ENCODE measurements at places on chromosomes 3 and 15.

DNA sequence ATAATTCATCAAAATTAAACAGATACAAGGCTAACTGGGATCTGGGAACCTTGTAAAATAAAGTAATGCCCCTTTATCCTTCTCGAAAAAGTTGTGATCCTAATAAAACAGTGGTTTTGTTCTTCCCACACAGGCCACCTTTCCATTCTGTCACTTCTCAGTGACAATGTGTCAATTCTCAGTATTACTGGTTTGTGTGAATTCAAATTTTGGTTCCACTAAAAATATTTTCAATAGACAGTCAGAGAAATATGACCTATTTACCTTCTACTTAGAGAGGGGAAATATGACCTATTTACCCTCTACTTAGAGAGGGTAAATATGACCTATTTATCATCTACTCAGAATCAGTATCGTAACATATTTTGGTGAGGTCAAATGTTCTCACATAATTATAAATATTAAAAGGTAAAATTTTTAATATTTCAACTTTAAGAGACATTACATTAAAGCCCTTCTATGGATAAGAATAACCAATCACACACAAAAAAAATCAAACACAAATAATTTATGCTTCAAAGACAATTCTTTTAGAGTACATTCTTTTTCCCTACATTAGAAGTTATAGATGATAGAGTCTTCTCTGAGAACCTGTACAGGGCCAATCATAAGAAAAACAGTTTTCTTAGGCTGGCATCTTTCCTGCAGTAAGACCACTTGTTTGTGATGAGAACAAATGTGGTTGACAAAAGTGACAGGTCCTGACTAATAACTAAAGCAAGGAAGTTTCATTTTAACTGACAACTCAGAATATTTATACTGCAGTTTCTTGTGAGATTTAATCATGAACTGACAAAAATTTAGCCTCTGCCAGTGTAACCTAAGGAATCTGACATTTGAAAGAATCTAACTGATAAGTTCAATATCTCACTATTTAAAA, 323.3 kb downstream of the DIPK2A start:
- no peak for DNase-seq

GRCh38 chr3:45537616-45537969, 57.0 kb upstream of the LIMD1 start:
- DNase-seq, result no peak

GRCh38 chr3:30342318-30343060, 263.9 kb upstream of the TGFBR2 start:
- DNase-seq, result peak; percentile 95

- peak; percentile 85 for DNase-seq
Observed at GRCh38 chr3:123813876-123814275, 70.3 kb downstream of the MYLK start.

DNA sequence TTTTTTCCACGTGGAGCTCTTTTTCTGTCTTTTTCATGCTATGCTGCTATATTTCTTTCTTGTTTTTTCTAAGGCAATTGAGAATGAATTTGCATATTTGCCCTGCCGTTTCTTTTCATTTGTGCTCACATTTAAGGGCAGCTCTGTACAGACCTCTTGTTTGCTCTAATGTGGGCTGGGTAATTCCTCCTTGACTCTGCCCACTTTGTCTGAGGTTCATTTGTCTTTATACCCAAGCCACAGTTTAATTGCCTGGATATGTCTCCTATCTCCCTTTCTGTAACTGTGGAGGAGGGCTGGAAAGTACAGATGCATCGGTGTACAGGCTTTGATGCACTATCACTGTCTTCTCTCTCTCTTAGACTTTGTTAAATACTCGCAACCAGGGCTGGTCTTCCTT, 195.9 kb downstream of the EPHB1 start:
- DNase-seq, result no peak

DNA sequence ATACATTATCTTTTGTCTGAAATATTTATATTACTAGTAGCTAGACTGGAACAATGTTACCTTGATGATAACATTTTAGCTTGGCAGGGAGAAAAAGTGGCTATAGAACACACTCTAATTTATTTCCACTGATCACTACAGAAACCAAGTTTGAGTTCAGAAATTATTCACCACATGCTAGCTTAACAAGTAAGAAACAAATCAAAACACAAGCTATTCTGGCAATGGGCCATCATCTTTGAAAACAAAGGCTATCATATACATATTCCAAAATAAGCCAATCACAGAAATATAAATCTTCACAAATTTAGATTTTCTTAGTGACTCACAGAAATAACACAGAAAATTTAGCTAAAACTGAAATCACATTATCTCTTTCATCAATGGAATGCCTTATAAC, 17.1 kb downstream of the AQR start:
- peak; percentile 5 for DNase-seq

GRCh38 chr3:46375218-46375617, 4.5 kb downstream of the CCR5 start:
- DNase-seq, result no peak

DNA sequence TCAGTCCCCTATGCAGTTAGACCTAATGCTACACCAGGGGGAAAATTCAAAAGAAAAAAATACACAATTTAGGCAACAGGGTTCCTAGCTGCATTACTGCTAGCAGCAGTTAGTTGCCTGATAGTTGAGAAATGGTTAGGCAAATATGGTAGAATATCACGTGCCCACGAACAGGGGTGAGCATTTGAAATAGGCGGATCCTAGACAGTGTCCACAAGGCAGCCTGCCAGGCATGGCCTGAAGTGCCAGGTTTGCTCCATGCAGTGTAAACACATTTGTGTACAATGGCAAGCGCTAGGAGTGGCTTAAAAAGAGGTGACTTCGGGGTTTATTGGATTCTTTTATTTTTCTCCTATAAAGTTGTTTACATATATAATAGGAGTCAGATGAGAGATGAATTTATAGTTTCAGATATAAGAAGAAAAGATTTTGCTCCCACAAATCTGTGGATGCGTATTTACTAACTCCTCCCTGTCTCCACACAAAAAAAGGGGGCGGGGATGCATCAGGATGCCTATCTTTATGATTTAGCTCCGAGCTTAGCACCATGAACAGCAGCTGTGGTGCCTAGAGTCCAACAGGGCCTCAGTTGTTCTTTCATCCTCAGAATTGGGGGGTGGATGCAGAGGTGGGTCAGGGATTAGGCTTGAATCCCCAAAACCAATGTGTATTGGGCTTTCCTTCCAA, 3.9 kb upstream of the TGM4 start:
- no peak for DNase-seq

DNA sequence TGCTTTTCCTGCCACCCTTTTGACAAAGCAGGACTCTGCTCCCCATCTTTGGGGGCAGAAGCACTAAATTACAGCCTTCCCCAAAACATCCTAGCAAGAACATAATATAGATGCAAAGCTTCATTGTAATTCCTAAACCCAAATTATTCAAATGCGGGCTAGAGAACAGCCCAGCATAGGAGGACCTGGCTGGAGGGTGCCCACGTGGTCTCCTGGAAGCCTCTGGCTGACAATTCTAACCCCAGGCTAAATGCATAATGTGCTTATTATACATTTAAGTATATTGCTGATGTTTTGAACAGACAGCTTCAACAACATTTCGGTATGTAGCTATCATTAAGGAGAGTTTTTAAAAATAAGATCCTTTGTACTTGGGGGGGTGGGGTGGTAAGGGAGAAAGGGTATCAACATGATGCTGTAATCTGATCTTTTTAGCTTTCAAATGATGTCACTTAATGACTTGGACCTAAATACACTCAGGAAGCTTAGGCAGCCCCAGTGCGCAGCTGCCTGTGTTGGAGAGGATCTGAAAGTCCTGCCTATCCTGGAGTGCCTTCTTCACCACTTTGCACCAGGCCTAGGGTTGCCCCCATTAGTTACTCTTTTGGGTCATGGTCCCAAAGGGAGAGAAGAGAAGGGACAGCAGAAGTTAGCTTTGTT, 57.2 kb upstream of the USP3 start:
- DNase-seq, result no peak

- DNase-seq, result no peak
Observed at GRCh38 chr3:51733859-51734571, 27.1 kb downstream of the GRM2 start.

GRCh38 chr3:46496746-46497555, 825 bp upstream of the RTP3 start:
- DNase-seq, result peak; percentile 32

- DNase-seq, result peak; percentile 17
Observed at GRCh38 chr3:173552526-173552925, 155.0 kb downstream of the NLGN1 start.

- no peak for DNase-seq
Observed at GRCh38 chr3:16944356-16944755, 59.6 kb downstream of the PLCL2 start.

DNA sequence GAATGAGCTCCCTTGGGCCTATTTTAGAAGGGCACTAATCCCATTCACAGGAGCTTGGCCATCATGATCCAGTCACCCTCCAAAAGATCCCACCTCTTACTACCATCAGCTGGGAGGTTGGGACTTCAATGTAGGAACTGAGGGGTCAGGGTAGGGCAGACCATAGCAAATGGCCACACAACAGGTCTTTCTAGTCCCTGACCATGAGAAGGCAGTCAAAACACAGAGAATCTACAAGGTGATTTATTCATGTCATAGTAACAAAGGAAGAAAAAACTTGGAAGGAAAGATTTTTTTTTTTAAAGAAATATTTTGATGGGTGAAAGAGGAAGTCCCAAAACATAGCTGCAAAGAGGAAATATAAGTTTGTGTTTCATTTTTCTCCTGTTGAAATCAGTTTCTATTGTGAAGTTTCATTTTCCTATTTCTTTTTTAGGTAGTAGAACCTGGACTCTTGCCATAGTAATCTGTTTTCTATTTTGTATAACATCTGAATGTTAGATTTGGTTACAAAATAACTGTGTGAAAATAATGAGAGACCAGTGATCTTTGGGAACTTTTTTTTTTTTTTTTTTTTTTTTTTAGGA, 23.5 kb upstream of the TNFSF10 start:
- no peak for DNase-seq

GRCh38 chr3:112092496-112093179, 6.4 kb downstream of the C3orf52 start:
- DNase-seq, result peak; percentile 31

DNA sequence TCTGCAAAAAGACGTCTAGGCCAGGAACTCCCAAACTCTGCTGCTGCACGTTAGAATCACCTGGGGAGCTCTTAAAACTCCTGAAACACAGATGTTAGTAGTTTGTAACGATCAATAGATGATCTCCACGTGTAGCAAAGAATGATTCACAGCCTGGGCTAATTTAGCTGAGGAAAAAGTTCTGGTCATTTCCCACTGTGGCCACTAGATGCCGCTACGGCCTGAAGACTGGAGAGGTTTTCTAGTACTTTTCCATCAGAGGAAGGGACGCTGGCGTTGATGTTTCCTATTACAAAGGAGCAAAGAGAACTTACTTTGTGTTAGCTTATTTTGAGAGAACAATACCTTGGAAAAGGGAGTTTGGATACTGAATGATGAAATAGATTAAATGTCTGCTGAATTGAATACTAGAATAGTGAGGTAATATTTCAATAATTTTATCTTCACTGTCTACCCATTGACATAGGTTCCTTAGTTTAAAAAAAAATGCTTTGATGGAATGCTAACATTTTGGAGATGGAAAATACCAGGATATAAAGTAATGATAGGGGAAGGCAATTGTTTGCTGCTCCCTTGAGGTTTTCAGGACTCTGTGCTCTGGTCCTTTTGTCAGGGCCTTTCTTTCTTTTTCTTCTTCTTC, 159.1 kb downstream of the P3H2 start:
- peak; percentile 85 for DNase-seq

DNA sequence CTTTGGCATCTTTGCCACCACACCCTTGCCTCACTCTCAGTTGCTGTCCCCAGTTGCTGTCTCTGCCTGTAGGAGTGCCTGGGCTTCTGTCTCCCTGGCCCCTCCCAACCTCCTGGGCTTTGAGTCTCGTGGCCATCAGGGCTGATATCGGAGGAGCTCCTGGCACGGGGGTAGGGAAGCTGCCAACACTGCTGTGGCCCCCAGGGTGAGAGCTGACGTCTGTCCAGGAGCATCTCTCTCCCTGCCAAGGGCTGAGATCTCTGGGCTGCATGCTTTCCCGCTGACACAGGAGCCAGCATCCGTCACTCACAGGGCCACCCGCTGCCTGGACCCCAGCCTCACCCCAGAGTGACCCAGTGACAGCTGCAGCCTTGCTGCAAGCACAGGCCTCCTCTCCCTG, 47.4 kb downstream of the EXOG start:
- DNase-seq, result no peak

DNA sequence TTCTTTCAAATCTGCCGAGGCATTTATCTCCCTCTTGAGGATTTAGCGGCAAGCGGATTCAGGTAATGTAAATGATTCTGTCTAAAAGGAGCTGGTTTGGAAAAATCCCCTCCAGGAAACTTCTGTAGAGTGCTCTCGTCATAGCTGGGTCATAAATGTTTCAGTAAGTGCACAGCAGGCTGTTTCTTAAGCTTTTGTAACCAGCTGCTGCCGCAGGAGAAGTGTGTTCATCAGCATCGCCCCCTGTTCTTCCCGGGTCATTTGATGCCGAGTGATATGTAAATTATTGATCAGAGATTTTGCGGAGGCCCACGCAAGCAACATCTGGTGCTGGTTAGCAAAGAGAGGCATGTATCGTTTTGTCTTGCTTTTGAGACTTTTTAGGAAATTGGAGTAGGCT, 53.1 kb downstream of the DNASE1L3 start:
- no peak for DNase-seq

- peak; percentile 33 for DNase-seq
Observed at GRCh38 chr15:78224023-78224411, 10.3 kb downstream of the ACSBG1 start.

GRCh38 chr3:158774965-158775364, 26.9 kb upstream of the MFSD1 start:
- DNase-seq, result no peak

DNA sequence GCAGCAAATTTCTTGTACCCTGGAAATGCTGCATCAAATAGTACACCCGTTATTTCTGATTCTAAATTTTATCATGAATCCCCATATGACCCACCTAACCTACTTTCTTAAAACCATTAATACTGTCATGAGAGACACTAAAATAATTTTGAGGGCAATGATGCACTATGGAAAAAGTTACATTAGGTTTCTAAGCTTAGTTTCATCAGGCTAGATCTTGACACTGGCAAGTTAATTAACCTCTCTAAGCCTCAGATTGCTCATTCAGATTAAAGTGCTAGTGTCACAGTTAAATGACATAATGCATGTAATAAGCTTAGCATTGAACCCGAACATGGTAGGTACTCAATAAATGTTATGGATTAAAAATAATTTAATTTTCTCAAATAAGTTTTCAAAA, 8.2 kb downstream of the GOLIM4 start:
- DNase-seq, result no peak

GRCh38 chr3:9776896-9777693, 7.3 kb upstream of the CAMK1 start:
- no peak for DNase-seq

DNA sequence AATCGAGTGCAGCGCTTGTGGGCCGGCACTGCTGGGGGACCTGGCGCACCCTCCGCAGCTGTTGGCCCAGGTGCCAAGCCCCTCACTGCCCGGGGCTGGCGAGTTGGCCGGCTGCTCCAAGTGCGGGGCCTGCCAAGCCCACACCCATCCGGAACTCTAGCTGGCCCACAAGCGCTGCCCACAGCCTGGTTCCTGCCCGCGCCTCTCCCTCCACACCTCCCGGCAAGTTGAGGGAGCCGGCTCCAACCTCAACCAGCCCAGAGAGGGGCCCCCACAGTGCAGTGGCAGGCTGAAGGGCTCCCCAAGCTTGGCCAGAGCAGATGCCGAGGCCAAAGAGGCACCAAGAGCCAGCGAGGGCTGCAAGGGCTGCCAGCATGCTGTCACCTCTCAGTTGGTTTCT, 73.4 kb downstream of the PLXNA1 start:
- DNase-seq, result no peak

Data from GM23248 (cell line).